ENCODE measurements at places on chromosomes 3 and 15.

DNA sequence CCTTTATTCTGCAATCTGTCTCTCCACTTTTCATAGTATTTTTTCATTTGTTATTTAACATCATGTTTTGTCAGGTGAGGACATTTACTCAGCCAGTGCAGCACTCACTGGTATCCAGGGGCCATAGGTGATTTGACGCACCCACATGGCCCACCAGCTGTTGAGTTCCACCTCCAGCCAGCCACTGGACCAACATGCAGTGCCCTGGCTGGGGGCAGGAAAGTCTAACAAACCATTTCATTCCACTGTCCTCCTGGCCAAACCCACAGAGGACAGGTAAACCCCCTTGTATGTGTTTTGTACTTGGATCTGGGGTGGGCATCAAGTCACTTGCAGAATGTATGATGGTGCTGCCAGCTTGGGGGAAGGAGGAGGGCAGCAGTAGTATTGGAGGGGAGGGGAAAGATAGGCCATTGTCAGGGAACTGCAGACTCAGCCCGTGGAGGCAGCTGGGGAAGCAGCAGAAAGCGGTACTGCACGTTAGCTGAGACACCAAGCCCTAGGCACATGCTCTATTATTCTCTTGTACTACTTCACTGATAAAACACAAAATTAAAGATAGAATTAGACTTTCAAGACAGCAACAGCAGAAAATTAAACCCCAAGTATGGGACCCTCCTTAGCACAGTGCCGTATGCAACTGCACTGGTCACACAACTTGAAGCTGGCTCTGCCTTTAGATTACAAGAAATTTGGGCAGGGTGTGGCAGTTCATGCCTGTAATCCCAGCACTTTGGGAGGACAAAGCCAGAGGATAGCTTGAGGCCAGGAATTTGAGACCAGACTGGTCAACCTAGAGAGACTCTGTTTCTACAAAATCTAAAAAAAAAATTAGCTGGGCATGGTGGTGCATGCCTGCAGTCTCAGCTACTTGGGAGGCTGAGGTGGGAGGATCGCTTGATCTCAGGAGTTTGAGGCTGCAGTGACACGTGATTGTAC is 15.4 kb upstream of the RPL24 start:
- no peak for DNase-seq

- no peak for DNase-seq
These were observed 108.0 kb downstream of the BBX start for GRCh38 chr3:107630779-107631178.

GRCh38 chr15:29896062-29896461 is 73.8 kb upstream of the TJP1 start:
- DNase-seq = no peak

DNA sequence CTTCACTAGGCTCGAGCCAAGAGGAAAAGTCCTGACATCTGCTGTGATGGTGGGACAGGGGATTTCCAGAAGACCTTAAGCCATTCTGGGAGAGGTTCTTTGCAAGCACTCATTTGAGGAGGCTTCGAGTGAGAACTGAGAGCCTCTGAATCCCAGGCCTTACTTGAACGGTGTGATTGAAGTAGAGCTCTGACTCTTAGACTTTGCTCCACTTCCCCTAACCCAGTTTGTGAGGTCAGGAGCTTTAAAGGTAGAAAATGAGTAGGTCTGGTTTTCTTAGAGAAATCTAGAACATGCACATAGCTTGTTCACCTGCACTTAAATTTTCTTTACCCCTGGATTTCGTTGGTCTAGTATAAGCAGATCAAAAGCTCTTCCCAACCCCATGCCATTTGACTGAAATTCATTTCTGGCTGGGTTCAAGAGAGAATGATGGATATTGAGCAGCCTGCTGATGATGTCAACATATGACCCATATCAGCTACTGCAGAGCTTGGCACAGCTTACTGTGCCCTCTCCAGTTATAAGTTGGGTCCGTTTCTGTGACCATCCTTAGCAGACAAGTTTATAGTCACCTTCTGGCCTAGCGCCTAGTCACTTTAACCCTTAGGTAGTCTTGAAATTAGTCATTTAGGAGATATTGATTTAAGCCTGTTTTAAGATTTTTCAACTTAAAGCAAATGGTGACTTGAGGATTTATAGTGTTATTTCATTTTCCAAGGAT is 229.2 kb upstream of the CHRM5 start:
- DNase-seq = no peak

- DNase-seq = no peak
These were observed 20.0 kb downstream of the ATRIP start for GRCh38 chr3:48466386-48467109.

DNA sequence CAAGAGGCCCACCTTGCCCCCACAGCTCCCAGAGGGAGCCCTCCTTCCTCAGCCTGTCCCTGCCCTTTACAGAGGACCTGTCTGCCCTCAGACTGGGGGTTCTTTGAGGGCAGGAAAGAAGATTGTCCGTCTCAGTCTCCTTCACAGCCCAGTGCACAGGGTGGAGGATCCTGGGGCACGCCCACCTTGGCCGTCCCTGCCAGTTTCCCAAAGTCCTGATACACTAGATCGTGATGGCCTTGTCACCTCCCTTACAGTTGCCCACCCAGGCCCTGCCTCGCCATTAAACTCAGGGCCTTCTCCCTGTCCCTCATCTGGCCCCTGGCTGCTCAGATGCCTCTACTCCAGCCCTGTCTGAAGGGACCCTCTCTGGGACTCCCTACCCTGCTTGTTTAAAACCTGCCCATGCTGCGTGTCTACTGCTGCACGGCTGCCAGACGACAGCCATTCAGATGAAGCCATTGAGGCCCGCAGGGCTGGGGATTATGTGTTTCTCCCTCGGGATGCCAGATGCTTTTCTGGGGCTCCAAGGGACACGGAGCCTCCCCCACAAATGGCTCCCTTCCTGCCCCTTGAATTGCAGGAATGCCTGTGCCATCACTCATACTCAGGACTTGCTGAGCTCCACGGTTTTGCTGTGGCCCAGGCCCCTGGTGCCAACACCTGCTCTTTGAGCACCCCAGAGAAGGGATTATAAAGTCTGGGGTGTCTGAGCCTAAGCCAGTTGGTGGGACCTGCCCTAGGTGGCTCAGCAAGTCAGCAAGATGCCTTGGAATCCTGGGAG is 27.8 kb downstream of the ACSBG1 start:
- DNase-seq = peak; percentile 45

- DNase-seq = no peak
These were observed 292.5 kb upstream of the SATB1 start for GRCh38 chr3:18717598-18717997.

DNA sequence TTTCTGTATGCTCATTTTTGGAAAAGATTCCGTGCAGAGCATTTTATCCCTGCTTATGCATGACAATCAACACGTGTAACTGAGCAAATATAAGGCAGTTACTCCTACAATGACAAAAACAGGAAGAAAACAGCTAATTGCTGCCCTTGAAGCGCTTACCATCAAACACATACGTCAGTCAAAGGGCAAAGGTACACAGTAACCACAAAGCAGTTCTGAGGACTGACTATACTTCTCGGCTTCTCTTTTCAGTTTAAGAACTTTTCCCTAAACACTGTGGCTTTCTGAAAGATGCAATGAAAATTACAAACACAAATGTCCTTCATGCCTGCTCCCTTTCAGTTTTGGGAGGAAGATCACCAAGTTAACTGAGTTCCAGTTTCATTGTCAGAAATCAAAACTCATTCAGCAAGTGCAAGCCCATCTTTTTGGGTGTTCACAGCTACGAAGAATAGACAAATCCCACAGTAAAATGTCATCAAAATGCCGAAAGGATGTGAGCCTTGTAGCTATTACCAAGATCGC is 602.8 kb downstream of the FOXP1 start:
- no peak for DNase-seq

GRCh38 chr3:101665851-101666250 is 11.1 kb downstream of the ZBTB11 start:
- no peak for DNase-seq

DNA sequence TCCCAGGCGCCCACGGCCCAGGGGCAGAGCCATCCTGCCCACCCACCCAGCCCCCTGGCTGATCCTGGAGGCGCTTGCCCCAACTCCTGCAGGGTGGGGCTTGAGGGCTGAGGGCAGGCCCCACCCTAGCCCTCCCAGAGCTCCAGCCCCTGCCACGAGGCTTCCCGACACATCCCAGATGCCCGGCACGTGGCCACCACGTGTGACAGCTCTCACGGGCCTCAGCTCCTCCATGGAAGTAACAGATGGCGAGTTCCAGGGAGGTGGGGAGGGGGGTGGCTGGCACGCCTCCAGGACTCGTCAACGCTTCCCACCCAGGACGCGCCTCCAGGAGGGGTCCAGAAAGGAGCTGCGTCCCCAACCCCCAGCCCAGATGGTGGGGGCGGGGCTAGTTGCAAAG is 29.1 kb downstream of the PLXND1 start:
- DNase-seq = no peak

DNA sequence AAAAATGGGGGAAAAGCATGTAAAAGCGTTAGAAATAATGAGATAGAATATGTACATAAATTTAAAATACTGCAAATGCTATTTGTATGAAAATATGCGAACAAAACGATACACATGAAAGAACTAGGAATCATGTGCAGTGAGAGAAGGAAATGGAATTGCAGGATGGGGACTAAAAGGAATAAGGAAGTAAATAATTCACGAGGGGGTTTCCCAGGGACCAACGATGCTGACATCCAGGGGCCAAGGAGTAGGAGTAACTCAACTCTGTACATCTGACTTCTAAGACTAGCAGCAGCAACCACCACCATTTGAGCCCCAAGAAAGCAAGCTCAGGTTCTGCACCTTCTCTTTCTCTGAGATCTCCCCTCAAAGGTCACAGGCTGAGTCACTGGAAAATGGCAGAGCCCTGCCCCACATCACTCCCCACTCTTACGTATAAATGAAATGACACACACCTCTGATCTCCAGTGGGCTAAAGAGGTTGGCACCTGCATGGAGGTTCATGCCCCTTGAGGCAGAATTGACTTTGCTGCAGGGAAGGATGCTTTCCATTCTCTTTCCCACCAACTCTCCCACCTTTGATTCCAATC is 100.0 kb upstream of the DLG1 start:
- no peak for DNase-seq

DNA sequence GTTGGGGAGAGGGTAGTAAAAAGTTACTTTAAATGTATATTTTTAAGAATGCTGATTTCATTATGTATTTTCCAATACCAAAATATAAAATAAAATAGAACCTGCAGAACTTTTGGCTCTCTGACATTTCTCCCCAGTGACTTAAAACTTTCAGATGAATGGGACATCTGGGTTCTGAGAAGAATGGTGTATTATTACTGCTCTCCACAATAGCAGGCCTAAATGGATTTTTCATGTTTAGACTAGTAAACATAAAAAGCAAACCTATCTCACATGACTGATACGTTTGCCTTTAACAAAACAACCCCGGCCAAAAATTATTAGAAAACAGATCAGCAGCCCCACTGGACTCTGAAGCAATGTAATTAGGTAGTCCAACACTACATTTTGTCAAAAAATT is 73.8 kb downstream of the FHIT start:
- DNase-seq = no peak

DNA sequence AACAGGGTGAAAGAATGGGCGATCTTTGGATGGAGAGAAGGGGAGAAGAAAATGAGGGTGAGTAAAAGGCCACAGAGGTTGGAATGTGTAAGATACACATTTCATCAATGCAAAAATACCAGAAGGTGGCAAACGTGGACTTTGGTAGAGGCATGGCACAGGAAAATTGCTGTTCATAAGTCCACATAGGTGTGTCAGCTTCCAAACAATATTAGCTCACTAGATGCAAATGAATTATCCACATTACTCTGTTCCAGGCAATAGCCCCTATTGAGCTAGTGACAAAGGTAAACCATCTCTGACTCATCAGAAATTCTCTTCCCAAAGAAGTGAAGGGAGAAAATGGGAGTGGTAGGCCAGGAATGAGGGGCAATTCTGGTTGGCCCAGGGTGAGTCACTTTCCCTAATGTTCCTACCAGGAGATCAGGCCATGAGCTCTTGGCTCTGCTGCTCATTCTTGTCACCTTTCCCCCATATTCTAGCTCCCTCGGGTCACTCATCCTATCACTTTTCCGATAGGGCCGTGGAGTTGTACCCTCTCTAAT is 19.9 kb downstream of the ACKR2 start:
- DNase-seq = no peak

DNA sequence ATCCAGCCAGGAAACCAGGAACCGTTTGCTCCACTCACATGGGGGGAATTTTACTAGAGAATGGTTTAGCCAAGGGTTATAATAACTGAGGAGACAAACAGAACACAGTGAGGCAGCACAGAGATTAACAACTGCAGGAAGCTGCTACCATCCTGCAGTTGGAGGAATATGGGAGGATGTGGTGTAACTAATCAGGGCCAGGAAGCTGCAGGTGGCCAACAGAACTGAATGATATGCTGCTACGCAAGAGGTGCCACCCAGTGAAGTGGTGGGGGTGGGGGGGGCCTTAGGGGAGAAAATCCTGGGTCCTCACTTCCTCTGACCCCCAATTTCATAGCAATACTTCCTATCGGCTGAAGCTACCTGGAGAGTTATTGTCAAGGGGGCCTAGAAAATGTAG is 306.4 kb upstream of the STT3B start:
- DNase-seq = no peak

DNA sequence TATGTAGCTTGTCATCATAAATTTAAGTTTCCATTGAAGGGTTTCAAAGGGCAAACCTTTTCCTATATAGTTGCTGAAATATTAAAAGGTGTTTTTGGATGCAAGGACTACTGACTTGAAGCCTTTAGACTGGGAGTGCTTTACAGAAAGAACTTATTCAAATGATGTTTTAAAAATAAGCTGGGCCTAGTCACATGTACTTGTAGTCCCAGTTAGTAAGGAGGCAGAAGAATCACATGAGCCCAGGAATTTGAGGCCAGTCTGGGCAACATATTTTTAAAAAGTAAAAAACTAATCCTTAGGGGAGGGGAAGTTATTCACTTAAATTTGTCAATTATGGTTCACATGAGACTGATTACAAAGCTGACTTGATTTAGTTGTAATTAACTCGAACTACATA is 65.0 kb downstream of the SMARCC1 start:
- no peak for DNase-seq

GRCh38 chr3:182812123-182812522 is 18.8 kb downstream of the ATP11B start:
- no peak for DNase-seq

- no peak for DNase-seq
These were observed 193.4 kb downstream of the SLC9A9 start for GRCh38 chr3:143654906-143655305.
